Thymus (tissue), 14 donors: ENCODE measurements at places on chromosomes 11 and 22.
A peak's percentile ranks its signal among the peaks of the same experiment; 100 is the strongest.

- no peak for DNase-seq
- H3K36me3 ChIP-seq: no peaks in the 10 kb centered on the region
- no peak overlapping the region for H3K4me3 ChIP-seq
- H3K27me3 ChIP-seq: no peaks in the 10 kb centered on the region
- H3K4me1 ChIP-seq: peaks cover 2% of the 10 kb centered on the region
Measured at GRCh38 chr11:71391796-71392195, 56.4 kb downstream of the DHCR7 start.

DNA sequence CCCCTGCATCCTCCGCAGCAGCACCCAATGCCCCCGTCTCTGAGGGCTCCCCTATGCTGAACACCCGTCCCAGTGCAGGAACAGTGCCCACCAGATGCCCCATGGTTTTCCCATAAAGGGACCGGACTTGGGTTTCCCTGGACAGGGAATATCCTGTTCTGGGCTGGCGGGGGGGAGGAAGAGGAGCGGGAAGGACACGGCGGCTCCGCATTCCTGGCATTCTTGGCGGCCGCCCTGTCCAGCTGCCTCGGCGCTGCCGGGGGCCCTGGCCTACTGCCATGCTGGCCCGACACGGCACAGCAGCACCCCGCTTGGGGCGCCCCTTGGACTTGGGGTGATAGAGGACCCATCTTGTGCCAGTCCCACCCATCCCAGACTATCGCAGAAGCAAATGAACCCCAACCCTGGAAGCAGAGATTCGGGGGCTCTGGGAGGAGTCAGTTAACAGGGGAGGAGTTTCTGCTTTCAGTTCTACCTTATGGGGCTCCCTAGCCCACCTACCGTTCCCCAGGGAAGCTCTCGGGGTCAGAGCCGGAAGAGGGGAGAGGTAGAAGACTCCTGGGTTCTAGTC, 23.7 kb upstream of the CBX7 start:
- H3K27ac ChIP-seq: peak overlapping the region; percentile 47
- H3K27me3 ChIP-seq: no peaks in the 10 kb centered on the region
- peaks cover 40% of the 10 kb centered on the region for H3K4me1 ChIP-seq
- H3K4me3 ChIP-seq: no peak overlapping the region
- no peak for DNase-seq

DNA sequence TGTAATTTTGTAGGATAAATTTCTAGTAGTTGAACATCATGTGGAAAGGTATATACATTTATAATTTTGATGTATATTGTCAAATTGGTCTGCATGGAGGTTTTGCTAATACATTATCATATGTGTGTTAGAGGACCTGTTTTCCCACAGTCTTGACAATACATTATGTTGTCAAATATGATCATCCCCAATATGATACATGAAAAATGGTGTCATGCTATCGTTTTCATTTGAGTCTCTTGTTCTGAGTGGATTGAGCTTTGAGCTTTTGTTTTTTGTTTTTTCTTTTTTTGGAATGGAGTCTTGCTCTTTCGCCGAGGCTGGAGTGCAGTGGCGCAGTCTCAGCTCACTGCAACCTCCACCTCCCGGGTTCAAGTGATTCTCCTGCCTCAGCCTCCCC, 14.1 kb upstream of the CNTF start:
- H3K36me3 ChIP-seq: peaks cover 37% of the 10 kb centered on the region
- H3K4me1 ChIP-seq: no peaks in the 10 kb centered on the region
- no peaks in the 10 kb centered on the region for H3K27me3 ChIP-seq
- DNase-seq: no peak

DNA sequence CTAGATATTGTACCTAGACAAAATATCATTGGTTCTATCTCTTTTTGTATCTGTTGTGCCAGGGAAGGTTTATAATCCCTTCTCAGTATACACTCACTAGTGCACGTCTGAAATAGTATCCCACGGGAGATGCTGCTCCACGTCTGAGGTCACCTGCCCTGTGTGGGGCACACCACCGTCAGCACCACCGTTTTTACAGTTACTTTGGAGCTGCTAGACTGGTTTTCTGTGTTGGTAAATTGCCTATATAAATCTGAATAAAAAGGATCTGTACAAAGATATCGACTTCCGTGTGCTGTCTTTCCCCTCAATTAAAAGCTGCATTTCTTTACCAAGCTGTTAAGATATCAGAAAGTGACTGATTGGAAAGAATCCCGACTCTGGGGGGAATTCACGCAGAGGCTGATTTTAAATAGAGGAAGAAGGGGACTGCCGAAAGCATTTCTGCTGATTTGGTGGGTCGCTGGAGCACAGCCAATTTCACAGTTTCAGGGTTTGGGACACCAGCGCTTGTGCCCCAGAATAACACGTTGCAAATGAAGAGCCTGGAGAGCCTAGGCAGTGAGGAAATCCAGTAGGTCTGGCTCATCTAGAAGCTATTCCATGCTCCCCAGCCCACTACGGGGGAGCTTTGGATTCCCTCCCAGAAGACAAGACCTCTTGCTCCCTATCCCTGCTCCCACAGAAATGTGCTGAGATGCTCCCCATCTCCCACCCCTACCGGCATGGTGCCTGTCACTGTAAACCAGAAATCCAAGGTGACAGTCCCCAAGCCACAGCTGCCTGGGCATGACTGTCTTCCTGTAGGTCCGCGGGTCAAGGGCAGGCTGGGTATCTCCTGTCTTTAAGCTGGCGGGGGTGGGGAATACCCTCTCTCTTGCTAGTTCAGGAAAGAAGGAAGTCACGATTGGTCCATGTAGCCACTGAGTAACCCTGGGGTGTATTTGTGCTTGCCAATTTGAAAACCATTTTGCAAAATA, 12.7 kb upstream of the MYO18B start:
- peak overlapping the region; percentile 43 for H3K27ac ChIP-seq
- no peaks in the 10 kb centered on the region for H3K27me3 ChIP-seq
- DNase-seq: no peak

DNA sequence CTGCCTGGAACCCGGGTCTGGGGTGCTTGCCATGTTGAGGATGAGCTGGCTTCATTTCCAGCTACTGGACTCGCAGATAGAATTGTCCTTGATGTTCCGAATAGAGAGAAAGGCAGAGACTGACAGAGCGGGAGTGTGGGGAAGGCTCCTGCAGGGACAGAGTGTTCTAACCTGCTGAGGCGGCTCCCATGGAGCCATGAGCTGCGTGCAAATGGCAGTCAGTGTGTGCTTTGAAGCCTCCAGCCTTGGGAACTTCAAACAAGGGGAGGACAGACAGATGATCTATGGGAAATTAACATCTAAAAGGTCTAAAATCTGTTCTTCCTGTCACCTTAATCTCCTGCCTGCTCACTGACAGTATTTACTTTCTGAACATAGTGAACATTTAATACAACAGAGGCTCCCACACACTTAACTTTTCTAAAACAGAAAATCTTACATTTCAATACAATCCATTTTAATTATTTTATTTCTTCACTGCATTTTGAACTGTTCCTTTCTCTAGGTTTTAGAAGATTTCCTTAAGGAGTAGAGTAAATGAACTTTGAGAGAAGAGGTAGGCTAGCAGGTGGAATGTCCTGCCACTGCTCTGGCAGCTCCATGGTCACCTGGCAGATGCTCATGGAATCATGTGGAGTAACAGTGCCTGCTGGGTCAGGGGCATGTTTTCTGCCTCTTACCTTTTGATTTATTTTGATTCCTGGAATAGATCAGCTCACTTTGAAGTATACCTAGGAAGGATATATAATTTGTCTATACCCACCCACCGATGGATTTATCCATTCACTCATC, 481.7 kb downstream of the NTM start:
- DNase-seq: no peak
- H3K4me1 ChIP-seq: no peaks in the 10 kb centered on the region
- H3K36me3 ChIP-seq: no peaks in the 10 kb centered on the region

DNA sequence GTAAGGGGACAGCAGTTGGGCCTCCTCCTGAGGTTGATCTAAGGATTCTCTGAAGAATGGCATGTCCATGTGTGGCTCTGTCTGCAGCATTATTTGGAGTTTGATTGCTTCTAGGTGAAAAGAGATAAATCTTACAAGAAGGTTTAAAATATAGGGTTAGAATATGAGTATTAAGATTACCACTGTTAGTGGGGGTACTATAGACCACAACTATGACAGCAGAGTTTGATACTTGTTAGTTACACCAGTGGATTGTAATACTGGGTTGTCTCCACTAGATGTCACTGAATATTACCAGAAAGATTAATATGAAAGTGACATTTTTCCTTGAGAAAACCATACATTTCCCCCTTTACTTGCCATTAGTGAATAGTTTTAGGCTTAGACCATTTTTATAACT, 47.9 kb downstream of the ZNF280B start:
- DNase-seq: no peak
- no peaks in the 10 kb centered on the region for H3K4me1 ChIP-seq
- no peak overlapping the region for H3K27ac ChIP-seq
- peaks cover 7% of the 10 kb centered on the region for H3K27me3 ChIP-seq
- H3K36me3 ChIP-seq: no peaks in the 10 kb centered on the region
